ENCODE measurements at places on chromosomes 11 and 22.
A peak's percentile ranks its signal among the peaks of the same experiment; 100 is the strongest.

- no peak for DNase-seq
These were observed 6.8 kb downstream of the QSER1 start for GRCh38 chr11:32899438-32899837.

- DNase-seq: peak; percentile 45
These were observed 1.2 kb upstream of the CASTOR1 start for GRCh38 chr22:30290342-30291057.

- no peak for DNase-seq
These were observed 241.3 kb upstream of the NCAM1 start for GRCh38 chr11:112719736-112720525.

- DNase-seq: no peak
These were observed 41.6 kb upstream of the MPEG1 start for GRCh38 chr11:59254286-59254685.

- DNase-seq: no peak
These were observed 31.3 kb upstream of the CD82 start for GRCh38 chr11:44533921-44534711.

GRCh38 chr11:8624698-8625097 lies 30.7 kb upstream of the STK33 start:
- DNase-seq: no peak

DNA sequence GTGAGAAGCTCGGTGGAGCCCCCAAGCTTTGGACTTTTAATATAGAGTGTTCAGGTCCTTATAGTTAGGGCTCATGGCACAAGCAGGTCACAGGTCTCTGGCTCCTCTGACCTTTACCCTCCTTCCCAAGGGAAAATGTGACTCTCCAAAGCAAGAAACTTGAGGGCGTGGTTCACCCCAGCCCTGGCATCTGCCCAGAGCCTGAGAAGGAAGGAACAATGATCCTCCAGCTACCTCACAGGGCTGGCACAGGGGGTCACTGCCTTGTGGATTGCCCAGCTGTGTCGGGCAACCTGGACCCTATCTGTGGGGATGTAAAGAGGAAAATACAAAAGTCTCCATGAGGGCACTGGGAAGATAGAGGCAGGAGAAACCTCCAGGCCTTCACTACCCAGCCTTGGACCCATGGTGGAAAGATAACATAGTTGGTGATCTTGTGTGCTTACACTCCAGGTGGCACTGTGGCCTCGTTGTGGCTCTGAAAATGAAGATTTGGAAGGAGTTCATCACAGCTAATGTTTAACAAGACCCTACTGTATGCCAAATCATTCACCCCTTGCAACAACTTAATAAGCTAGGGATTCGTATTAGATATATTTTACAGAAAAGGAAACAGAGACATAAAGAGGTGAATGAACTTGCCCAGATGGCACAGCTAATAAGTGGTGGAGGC lies 3.8 kb upstream of the ZNF195 start:
- no peak for DNase-seq

All from iPS-NIHi11 (cell line).